Upper lobe of left lung (tissue), 6 donors: ENCODE measurements at places on chromosomes 6 and 20. TPM values are rescaled to one million over a fixed set of nuclear protein-coding genes. Genes with fewer than 3 reads are reported as not detected.
A peak's percentile ranks its signal among the peaks of the same experiment; 100 is the strongest.

DNA sequence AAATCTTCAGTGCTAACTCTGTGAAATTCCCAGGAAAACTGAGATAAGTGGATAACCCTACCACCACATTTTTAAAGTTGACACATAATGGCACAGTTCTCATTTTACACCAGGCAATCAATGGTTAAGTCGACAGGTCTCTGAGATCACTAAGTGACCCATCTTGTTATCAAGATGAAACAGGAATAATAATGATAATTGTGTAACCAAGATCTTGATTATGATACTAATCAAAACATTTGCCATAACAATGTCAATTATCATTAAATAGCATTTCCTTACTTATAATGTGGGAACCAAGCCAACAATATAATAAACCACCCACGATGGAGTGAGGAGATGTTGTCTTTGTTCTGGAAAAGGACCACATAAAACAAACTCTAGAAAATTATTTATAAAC is 541.6 kb downstream of the TFAP2B start:
- H3K36me3 ChIP-seq = no peaks in the 10 kb centered on the region
- no peak overlapping the region for H3K27ac ChIP-seq
- H3K27me3 ChIP-seq = no peaks in the 10 kb centered on the region

DNA sequence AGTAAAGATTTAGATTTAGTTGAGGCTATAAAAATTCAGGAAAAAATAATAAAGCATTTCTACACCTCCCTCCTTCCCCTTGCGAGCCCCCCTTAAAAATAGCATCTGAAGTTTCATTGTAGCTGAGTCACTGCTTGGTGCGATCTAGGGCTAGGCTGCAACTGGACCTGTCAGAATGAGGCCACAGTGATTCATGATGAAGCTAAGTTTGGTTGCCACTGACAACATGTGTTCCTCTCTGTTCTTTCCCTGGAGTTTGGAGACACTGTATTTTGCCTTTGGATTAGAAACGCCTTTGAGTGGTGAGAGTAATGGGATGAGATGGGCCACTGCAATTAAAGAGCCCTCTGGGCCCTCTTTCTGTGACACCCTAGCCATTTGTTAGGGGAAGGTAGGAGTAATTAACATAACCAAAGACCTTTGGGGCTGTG is 334.1 kb downstream of the NRN1 start:
- H3K4me3 ChIP-seq = no peak overlapping the region
- peaks cover 18% of the 10 kb centered on the region for H3K4me1 ChIP-seq
- no peaks in the 10 kb centered on the region for H3K36me3 ChIP-seq
- no peaks in the 10 kb centered on the region for H3K27me3 ChIP-seq
- no peak for DNase-seq
- H3K27ac ChIP-seq = no peak overlapping the region

- DNase-seq = no peak
- H3K4me1 ChIP-seq = no peaks in the 10 kb centered on the region
- no peak overlapping the region for H3K27ac ChIP-seq
- no peak overlapping the region for H3K4me3 ChIP-seq
- H3K27me3 ChIP-seq = no peaks in the 10 kb centered on the region
These were observed 46.1 kb upstream of the TMEM217 start for GRCh38 chr6:37303891-37304503.

The TGM3 gene
- total RNA-seq = 0.34 TPM

- no peaks in the 10 kb centered on the region for H3K27me3 ChIP-seq
- H3K36me3 ChIP-seq = no peaks in the 10 kb centered on the region
- DNase-seq = no peak
- no peak overlapping the region for H3K27ac ChIP-seq
- no peak overlapping the region for H3K4me3 ChIP-seq
These were observed 116.6 kb upstream of the PROKR2 start for GRCh38 chr20:5433352-5433751.

The HTR1B gene
- 0.57 TPM for total RNA-seq

DNA sequence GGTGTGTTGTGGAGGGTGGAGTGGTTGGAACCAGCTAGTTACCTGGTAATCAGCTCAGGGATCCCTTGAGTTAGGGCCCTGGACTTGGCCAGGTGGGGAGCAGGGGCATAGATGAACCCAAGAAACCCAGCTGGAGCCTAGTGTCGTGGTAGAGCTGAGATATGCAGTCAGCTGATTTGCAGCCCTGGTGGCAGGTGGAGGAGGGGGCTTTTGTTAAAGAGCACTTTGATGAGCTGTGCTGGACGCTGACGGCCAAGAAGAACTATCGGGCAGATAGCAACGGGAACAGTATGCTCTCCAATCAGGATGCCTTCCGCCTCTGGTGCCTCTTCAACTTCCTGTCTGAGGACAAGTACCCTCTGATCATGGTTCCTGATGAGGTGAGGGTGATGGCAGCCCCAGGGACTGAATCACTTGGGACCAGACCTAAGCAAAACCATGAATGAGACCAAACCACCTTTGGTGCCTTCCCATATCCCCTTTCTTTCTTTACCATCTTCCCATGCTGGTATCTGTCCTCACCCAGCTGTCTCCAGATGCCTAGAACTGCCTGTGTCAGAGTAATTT is 12.7 kb downstream of the DEF6 start:
- H3K4me1 ChIP-seq = peaks cover 26% of the 10 kb centered on the region
- H3K36me3 ChIP-seq = no peaks in the 10 kb centered on the region
- H3K4me3 ChIP-seq = no peak overlapping the region
- no peak for DNase-seq

DNA sequence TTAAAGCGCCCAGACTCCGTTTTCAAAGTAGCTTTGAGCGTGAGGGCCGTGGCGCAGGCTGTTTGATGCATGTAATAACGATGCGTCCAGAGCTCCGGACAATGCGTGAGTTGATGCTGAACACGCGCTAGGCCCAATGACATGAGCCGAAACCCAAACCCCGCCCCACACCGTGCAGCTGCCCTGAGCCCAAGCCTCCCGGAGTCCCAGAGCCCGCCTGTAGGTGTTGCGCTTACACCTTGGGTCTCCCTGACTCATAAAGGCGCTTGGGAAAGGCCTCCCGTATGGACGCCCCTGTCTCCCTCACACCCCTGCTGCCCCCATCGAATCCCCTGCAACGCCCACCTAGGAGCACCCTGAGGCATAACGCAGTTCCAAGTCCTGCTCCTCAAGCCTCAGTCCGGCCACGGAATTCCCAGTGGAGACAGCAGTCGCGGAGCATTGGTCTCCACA is 87.6 kb downstream of the ERMARD start:
- H3K27ac ChIP-seq = no peak overlapping the region
- H3K4me3 ChIP-seq = no peak overlapping the region
- no peaks in the 10 kb centered on the region for H3K27me3 ChIP-seq

The CGA gene
- total RNA-seq = not detected

- no peak overlapping the region for H3K27ac ChIP-seq
- no peaks in the 10 kb centered on the region for H3K4me1 ChIP-seq
- no peaks in the 10 kb centered on the region for H3K27me3 ChIP-seq
- no peak for DNase-seq
- no peaks in the 10 kb centered on the region for H3K36me3 ChIP-seq
These were observed 196.6 kb downstream of the UST start for GRCh38 chr6:148943451-148943850.

The SNAP91 gene
- total RNA-seq = not detected

DNA sequence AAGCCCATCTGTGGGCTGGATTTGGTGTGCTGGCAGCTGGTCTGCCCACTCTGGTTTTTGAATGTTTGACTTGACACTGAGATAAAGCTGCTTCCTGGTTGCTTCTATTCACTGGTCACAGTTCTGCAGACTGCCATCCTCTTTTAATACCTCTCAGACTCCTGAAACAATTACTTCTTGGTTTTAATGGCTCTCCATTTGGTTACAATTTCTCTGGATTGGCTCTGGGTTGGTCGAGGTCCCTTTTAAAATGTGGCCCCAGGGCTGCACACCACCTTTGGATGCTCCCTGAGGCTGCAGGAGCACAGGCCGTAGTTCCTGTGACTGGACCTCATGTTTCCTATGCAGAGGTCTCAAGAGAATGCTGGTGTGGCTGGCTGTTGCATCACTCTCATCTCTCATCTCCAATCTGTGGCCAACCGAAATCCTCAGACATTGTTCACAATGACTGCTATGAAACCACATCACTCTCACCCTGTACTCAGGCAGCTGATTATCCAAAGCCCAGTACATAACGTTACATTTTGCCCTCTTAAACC is 98.5 kb downstream of the INSM1 start:
- no peak overlapping the region for H3K4me3 ChIP-seq
- no peaks in the 10 kb centered on the region for H3K4me1 ChIP-seq
- H3K27ac ChIP-seq = no peak overlapping the region
- H3K27me3 ChIP-seq = no peaks in the 10 kb centered on the region
- DNase-seq = no peak

The SYNDIG1 gene
- not detected for total RNA-seq

GRCh38 chr6:15089569-15090144 is 156.2 kb upstream of the JARID2 start:
- no peaks in the 10 kb centered on the region for H3K27me3 ChIP-seq
- no peaks in the 10 kb centered on the region for H3K36me3 ChIP-seq
- DNase-seq = no peak
- H3K4me3 ChIP-seq = no peak overlapping the region
- peaks cover 10% of the 10 kb centered on the region for H3K4me1 ChIP-seq
- H3K27ac ChIP-seq = peak overlapping the region; percentile 1

DNA sequence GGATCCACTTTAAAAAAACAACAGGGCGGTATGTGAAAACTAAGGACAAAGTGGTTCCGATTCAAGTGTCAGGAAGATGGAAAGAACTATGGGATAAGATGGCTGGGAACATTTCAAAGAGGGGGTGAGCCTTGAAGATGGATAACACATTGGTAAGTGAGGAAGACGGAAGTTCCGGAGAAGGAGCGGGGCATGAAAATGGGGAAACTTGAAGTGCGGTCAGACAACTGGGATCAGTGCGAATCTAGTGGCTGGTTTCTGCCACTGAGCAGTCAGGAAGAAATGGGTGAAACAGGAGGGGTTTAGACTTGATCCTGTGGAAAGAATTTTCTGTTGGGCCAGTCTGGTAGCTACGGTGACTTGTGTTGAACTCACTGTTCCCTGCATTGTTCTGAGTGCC is 1.2 kb downstream of the NAA20 start:
- H3K36me3 ChIP-seq = no peaks in the 10 kb centered on the region
- H3K27me3 ChIP-seq = no peaks in the 10 kb centered on the region
- H3K4me3 ChIP-seq = peak overlapping the region; percentile 88
- H3K4me1 ChIP-seq = peaks cover 63% of the 10 kb centered on the region
- no peak overlapping the region for H3K27ac ChIP-seq

GRCh38 chr20:7911586-7912330 is 28.5 kb downstream of the HAO1 start:
- no peak overlapping the region for H3K27ac ChIP-seq
- DNase-seq = no peak
- H3K4me1 ChIP-seq = no peaks in the 10 kb centered on the region
- no peaks in the 10 kb centered on the region for H3K27me3 ChIP-seq

The BPIFA1 gene
- 3.1 TPM for total RNA-seq

DNA sequence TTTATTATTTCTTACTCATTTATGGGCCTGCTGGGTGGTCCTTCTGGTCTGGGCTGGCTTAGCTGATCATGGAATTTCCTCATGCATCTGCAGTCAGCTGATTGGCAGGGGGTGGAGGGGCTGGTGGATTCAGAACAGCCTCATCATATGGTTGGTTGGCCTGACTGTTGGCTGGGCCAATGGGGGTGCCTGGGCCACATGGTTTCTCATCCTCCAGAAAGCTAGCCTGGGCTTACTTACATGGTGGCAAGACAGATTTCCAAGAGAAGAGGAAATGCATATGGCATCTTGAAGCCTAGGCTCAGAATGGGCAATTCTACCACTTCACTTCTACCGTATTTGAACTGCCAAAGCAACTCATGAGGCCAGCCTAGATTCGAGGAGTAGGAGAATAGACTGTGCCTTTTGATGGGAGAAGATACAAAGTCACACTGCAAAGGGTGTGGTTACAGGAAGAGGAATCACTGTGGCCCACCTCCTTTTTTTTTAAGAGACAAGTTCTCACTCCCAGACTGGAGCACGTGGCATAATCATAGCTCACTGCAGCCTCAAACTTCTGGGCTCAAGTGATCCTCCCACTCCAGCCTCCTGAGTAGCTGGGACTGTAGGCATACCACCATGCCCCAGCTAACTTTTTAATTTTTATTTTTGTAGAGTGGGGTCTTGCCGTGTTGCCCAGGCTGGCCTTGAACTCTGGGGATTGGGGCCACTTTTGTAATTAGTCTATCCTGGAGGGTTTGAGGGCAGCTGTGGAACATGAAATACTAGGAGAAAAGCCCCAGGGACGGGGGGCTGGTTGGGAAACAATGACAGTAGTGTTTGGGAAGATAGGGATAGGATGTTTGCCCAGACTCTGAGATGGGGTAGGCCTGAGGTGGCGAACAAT is 47.6 kb upstream of the RNF24 start:
- peaks cover 47% of the 10 kb centered on the region for H3K4me1 ChIP-seq
- H3K4me3 ChIP-seq = no peak overlapping the region
- H3K36me3 ChIP-seq = no peaks in the 10 kb centered on the region
- H3K27ac ChIP-seq = peak overlapping the region; percentile 72
- H3K27me3 ChIP-seq = no peaks in the 10 kb centered on the region

DNA sequence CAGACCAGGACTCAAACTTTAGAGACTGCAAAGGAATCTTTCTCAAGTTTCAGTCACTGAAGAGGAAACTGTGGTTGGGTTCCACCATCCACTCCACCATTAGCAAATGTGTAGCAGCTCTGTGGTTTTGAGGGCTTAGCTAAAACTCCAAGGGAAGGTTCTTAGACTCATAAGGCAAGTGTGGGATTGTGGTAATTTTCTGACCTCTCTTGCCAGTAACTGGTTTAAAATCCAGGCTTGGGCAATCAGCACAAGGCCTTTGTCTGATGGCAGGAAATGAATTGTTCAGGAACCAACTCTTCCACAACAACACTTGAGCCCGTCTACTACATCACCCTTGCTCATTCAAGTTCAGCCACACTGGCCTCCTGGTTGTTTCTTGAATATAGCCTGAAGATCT is 68.6 kb upstream of the FBXL4 start:
- no peak overlapping the region for H3K27ac ChIP-seq
- no peaks in the 10 kb centered on the region for H3K4me1 ChIP-seq
- H3K36me3 ChIP-seq = no peaks in the 10 kb centered on the region

The POM121L2 gene
- total RNA-seq = not detected

DNA sequence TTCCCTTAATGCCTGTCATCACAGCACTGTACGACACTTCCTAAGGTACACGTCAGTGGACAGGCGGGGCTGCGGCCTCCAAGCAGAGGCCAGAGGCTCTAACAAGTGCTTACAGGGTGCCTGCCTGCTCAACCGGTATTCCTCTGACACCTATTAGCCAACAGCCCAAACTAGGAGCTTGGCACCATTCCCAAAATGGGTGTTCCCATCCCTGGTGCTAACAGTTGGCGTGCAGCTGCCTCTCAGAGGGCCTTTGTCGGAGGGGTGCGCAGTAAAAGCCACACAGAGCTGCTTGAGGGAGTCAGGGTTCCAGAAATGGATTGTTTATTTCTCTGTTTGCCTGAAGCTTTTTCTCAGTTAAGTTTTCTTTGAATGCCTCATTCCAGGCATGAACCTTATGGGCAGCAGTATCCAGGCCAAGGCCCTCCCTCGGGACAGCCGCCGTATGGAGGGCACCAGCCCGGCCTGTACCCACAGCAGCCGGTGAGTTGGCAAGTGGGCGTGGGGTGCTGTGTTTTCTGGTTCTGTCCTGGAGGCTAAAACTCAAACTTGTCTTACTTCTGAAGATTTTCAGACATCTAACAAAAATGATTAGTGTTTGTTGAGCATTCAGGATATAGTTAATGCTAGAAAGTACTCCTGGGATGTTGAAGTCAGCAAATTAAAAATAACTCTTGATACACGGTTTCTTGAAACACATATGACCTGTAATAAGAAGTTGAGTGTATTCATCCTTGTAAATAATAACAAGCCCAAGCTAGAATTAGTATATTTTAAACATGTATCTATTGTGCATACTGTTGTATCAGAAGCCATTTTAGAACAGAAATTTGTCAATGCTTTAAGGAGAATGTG is 124.7 kb downstream of the TMEM242 start:
- no peaks in the 10 kb centered on the region for H3K27me3 ChIP-seq
- peak overlapping the region; percentile 54 for H3K27ac ChIP-seq
- peak; percentile 85 for DNase-seq
- H3K4me3 ChIP-seq = no peak overlapping the region
- H3K36me3 ChIP-seq = peaks cover 48% of the 10 kb centered on the region
- peaks cover 3% of the 10 kb centered on the region for H3K4me1 ChIP-seq

The AKAP12 gene
- 67.7 TPM for total RNA-seq
